ENCODE measurements at places on chromosomes 2 and 18.
A peak's percentile ranks its signal among the peaks of the same experiment; 100 is the strongest.

GRCh38 chr18:76822506-76823160, at the start of gene ZNF236:
TSS of gene ZNF236 (plus strand) at chr18:76822557. CDS start at chr18:76822608, 51 bp downstream.
- peak; percentile 43 for DNase-seq

GRCh38 chr18:21362831-21363230, 120.8 kb downstream of the GREB1L start:
- no peak for DNase-seq

DNA sequence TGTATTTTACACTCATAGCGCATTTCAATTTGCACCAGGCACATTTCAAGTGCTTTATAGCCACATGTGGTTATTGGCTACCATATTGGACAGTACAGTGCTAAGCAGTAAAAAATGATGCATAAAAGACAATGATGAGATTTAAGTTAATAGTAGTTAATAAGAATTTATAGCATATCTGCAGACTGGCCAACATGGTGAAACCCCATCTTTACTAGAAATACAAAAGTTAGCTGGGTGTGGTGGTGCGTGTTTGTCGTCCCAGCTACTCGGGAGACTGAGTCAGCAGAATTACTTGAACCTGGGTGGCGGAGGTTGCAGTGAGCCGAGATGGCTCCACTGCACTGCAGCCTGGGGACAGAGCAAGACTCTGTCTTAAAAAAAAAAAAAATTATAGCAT, 9.7 kb downstream of the DRC1 start:
- no peak for DNase-seq

GRCh38 chr18:29084120-29084519, 907.2 kb upstream of the CDH2 start:
- no peak for DNase-seq

DNA sequence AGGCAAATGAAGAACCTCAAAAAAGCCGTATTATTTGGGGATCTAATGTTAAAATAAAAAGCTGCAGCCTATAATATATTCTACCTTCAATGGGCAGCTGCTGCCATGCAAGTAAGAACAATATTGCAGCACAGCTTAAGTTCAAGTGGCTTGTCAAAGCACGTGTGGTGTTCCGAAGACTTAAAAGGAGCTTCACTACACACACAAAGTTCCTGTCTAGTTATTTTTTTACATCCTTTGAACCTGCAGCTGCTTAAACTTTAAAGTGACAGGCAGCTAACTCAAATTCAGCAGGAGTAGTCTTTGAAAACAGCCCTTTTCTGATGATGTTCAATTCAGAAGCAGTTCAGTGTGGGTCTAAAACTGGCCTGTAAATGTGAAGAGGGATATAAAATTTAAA, 85.8 kb upstream of the XIRP2 start:
- DNase-seq, result no peak

- DNase-seq, result no peak
Observed at GRCh38 chr2:73870084-73870483, 22.7 kb upstream of the ACTG2 start.

- DNase-seq, result no peak
Observed at GRCh38 chr2:179302764-179303571, 38.3 kb upstream of the SESTD1 start.

DNA sequence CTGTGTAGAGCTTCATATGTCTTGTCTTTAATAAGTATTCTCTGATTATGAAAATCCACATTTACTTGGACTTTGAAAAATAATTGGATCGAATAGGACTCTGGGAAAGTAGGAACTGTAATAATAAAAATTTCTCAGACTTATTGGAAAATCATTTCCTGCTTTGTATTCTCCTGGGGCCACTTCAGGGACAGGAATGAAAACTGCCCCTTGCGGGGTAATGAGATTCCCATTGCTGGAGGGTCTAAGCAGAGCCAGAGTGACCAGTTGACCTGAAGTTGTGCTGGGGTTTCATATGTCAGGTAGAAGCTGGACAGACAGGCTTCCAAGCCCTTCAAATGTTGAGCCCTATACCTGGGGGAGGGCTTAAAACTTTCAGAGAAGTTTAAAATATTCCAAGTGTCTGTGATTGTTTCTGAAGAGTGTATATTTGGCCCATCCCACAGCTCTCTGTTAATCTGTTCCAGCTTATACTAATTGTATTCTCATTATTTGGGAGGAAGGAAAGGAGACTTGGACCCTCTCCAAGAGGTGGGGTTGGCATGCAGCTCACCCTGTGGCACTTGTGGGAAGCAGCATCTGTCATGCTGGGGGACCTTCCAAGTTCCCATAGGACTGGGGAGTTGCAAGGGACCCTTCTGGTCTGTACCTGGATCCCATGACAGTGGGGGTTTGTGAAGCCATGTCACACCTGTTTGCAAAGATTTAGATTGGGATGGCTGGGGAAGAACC, 268.7 kb upstream of the ATP5MC3 start:
- DNase-seq, result no peak

- DNase-seq, result no peak
Observed at GRCh38 chr18:48831113-48831759, 119.5 kb downstream of the SMAD7 start.
